ENCODE measurements at places on chromosomes 5 and 9.

DNA sequence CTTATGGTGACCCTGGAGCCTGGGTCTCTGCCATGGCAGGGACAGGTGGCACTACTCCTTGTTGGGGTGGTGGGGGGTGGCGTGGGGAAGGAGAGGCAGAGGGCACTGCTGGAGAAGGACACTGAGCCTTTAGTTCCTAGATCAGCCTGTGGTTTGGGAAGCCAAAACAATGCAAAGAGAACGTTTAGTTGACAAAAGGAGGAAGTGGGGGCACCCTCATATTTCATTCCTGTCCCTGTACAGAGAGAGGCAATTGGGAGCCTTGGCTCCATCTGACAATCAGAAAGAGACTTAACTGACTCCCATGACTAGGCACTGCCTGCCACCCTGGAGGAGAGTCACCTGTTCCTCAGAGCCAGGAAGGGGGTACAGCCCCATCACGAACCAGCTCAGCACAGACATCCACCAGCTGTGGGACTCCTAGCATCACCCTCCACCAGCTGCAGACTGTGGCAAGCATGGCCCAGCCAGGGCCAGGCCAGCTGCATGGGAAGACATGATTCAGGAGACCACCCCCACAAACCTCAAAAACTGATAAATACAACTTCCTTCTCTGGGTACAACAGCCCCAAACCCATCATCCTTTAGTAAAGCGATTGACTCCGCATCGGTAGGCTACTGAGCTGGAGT, 257.5 kb downstream of the HSPA4 start:
- no peak for DNase-seq

- DNase-seq: no peak
Measured at GRCh38 chr9:73081979-73082657, 69.5 kb upstream of the ANXA1 start.

- DNase-seq: no peak
Measured at GRCh38 chr9:16598316-16598715, 272.2 kb downstream of the BNC2 start.

GRCh38 chr5:60841361-60841760, 2.7 kb downstream of the ELOVL7 start:
- no peak for DNase-seq

DNA sequence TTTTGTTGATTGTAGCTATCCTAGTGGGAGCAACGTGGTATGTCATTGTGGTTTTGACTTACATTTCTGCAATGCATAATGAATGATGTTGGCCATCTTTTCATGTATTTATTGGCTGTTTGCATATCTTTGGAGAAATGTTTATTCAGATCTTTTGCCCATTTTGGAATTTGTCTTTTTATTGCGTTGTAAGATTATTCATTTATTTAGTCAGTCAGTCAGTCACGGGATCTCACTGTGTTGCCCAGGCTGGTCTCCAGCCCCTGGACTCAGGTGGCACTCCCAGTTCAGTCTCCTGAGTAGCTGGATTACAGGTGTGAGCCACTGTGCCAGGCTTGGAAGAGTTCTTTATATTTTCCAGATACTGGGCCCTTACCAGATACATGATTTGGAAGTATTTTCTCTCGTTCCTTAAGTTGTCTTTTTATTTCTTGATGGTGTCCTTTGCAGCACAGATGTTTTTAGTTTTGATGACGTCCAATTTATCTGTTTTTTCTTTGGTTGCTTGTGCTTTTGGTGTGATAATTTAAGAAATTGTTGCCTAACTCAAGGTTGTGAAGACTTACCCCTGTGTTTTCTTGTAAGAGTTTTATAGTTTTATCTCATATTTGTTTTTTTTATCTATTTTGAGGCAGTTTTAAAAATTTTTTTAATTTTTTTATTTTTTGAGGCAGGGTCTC, 67.1 kb downstream of the EHMT1 start:
- peak; percentile 50 for DNase-seq

GRCh38 chr9:115144706-115145105, 26.7 kb upstream of the TNC start:
- no peak for DNase-seq

DNA sequence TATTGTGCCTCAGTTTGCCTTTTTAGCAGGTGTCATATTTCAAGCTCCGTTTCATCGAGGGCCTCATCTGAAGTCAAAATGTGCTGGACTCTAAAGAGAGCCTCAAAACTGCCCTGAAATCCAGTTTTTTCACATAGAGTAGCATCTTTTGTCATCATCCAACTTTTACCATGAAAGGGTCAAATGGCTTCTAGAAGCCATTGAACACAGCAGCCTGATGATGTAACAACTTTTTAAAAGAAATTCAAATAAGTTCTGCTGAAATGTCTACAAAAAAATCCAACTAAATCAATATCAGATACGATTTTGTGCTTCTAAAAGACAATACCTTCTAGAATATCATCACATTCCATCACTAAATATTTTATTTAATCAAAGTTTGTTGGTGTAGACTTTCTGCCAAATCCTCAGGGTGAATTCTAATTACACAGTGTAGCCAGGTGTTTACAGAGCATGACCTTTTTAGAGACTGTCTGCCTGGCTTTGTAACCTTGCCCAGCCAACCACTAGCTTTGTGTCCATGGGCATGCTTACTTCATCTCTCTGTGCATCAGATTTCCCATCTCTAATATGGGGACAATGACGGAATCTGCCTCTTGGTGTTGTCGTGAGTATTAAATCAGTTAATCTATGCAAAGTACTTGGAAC, 505.0 kb downstream of the EBF1 start:
- DNase-seq: no peak

GRCh38 chr9:93483497-93483896, 30.1 kb upstream of the FAM120AOS start:
- no peak for DNase-seq

GRCh38 chr9:113368982-113369854, 7.6 kb downstream of the HDHD3 start:
- no peak for DNase-seq

- DNase-seq: no peak
Measured at GRCh38 chr5:2575292-2575691, 176.2 kb downstream of the IRX2 start.

DNA sequence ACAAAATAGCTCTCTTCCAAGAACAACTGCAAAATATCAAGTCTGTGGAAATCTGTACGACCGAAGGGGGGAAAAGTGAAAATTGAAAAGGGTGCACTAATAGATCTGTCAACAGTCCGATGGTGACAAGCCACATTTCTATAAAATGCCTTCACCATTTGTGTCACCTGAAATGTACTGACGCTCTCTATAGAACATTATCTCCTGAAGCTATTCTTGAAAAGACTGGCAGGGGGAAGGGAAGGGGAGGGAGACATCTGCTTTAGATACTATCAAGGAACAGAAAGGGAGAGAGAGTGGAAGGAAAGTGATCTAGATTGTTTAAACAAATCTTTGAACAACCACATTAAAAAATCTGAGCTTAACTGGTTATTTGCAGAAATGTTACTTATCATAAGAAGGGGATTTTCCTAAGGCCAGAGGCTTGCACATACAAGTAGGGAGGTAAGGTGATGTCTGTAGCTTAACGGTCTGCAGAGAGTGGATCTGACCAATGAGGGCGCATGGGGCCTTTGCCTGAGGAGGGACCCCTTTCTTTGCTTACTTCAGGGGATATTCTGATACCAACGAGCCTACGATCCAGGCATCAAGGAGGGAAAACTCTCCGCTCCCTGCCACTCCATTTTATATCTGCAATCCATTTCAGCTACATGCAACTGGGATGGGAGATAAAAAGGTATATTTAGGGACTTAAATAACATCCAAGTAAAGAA, 92.1 kb downstream of the CRB2 start:
- no peak for DNase-seq

- no peak for DNase-seq
Measured at GRCh38 chr5:142872217-142872616, 102.0 kb downstream of the ARHGAP26 start.

DNA sequence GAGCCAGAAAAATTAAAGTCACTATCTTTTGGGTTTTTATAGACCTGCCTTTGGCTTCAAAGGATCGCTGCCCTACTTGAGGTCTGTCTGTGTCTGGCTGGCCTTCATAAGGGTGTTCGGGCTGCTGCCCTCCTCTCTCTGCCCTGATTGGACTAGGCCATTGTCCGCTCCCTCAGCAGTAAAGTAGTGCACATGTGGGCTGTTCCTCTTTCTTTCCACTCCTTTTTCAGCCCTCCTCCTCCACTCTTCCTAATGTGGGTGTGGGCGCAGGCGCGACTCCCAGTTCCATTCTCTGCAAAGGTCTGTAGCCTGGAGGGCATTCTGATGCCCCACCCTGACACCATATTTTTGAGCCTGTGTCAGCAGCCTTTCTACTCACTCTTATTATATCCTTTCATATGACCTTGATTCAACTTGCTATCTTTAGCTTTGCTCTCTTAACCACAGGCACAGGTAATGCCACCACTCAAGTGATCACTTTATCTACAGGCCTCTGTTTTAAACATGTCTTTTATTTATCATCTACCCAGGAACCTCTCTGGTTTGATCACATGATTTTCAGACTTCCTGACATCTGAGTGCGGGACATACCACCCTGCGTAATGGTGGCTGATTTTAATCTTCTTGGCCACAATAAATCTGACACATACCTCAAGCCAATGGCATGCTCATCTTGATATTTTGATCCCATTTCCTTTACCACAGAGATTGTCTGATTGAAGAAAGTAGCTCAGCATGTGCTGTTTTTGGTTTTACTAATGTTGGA, 144.5 kb downstream of the AOPEP start:
- peak; percentile 76 for DNase-seq

GRCh38 chr9:116181853-116182610, 28.4 kb downstream of the PAPPA start:
- DNase-seq: no peak

DNA sequence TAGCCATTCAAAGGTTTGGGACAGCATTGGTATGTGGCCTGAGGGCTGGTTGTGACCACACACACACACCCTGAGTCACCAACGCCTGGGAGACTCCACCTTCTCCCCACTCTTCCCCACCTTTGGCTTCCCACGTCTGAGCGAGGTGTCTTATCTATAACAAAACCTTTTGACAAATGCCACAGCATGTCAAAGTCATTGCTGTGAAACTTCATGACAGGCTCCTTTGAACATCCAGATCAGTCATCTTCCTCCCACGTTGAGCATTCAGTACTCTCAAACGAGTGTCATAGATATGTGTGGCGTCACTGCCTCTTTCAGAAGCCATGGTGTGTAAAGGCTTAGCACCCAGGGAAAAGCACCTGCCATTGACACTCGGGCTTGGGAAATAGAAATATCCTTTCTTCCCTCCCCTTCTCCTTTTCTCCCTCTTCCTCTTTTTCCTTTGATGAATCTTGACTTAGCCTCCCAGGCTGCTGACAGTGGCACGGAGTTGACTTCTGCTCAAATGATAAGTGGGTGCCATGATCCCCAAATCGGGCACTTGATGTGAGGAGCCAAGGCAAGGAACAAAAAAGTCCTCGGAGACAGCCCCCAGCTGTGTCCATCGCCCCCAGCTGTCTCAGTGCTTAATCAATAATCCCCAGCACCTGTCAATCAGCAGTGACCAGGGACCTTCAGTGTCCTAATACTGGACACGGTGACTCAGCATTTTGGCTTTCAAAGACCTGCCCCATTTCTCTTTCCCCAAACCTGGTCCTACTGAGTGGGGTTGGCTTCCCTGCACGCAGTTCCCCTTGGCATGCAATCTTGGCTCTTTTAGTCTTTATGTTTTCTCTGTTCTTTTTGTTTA, 114.8 kb downstream of the FGF18 start:
- no peak for DNase-seq

DNA sequence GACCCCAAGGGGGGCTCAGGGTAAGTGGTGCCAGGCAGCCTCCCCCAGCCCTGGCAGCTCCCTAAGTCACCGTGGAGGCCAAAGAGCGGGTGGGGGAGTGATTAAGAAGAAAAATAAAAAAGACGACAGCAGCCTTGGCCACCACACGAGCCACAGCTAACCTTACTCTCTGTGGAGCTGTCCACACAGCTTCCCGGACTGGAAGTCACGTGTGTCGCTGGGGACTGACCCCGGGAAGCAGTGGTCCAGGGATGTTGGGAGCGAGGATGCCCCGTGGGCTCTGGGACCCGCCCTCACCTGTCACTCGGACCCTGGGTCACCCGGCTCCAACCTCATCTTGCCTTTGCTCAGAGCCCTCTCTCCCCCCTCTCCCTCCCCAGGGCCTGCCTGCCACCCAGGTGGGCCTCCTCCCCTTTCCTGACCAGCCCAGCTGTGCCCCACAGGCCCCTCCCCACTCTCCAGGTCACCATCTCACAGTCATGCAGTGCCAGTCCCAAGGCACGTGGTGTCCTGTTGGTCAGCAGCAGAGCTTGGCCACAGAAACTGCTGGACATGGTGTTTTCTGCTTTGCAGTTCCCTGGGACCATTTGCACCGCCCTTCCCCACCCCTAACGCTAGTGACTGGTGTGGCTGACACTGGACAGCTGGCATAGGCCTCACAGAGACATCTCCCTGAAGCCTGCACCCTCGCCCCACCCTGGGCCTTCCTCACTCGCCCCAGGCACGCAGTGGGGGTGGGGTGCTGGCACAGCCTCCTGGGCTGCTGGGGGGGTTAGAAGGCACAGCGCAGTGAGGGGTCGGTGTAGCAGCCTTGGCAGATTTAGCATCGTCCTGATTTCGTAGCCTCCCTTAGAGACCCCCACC, 9.8 kb upstream of the EXOC3 start:
- no peak for DNase-seq

- no peak for DNase-seq
Measured at GRCh38 chr5:84253946-84254345, 130.7 kb downstream of the EDIL3 start.

- no peak for DNase-seq
Measured at GRCh38 chr5:124289641-124290311, 456.7 kb downstream of the ZNF608 start.

DNA sequence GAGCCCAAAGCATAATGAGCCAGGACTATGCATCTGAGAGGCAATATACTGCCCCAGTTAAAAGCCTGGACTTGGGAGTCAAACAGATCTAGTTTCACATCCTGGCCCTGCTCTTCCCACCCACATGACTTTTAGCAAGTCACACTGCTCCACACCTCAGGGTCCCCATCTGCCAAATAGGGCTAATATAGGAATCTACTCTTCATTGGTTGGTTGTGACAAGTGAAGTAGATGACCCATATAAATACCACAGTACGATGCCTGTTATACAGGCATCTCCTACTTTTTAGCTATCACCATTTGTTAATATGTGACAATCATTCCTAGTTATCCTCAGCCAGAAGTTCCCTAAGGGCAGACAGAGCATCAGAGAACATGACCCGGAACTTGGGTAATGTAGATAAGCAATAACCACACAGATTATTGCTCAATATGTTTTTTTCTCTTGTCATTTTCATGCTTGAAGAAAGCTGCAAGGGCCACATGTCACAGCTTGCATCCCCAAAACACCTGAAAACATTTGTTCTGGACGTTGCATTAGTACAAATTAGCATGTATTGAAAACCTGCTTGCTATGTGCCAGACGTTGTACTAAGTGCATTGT, 20.4 kb downstream of the ADAM19 start:
- DNase-seq: no peak

GRCh38 chr5:134527156-134527960, 1.9 kb downstream of the JADE2 start:
- peak; percentile 52 for DNase-seq

GRCh38 chr5:116273448-116274242, 188.8 kb downstream of the COMMD10 start:
- DNase-seq: peak; percentile 7

All from BJ (cell line).